ENCODE measurements at places on chromosomes 16 and 17.
A peak's percentile ranks its signal among the peaks of the same experiment; 100 is the strongest.

- no peak for DNase-seq
Observed at GRCh38 chr17:76536511-76537287, 810 bp downstream of the CYGB start.

- DNase-seq, result no peak
Observed at GRCh38 chr16:87201790-87202189, 115.4 kb downstream of the C16orf95 start.

- DNase-seq, result no peak
Observed at GRCh38 chr16:88063211-88063773, 112.1 kb downstream of the BANP start.

DNA sequence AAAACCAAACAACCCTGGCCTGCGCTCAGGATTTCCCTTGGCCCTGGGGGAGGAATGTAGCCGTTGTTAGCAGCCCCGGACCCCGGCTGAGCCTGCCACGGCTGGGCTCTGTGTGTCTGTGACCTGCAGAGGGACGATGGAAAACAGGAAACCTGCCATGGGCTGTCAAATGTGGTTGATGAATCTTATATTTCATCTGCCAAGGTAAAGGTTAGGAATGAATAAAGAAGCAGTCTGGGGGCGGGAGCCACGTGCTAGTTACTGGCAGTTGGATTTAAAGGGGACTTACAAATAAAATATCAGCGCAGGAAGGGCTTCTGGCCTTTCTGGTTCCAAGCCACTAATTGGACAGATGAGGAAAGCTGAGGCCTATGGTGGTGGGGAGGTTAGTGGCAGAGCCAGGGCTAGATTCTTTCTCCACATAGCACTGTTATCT, at the start of gene KRT23:
TSS of gene KRT23 (minus strand) at position 263 of the 436 bp plus-strand sequence. CDS start 1,043 bp downstream, outside the sequence.
- DNase-seq, result no peak

DNA sequence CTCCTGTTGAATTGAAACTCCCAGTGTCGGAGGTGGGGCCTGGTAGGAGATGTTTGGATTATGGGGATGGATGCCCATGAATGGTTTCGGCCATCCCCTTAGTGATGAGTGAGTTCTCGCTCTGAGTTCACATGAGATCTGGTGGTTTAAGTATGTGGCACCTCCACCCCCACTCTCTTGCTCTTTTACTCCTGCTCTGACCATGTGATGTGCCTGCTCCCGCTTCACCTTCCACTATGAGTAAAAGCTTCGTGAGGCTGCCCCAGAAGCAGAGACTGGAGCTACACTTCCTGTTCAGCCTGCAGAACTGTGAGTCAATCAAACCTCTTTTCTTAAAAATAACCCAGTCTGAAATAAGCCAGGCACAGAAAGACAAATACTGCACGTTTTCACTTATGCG, 512.4 kb downstream of the HS3ST4 start:
- DNase-seq, result no peak

DNA sequence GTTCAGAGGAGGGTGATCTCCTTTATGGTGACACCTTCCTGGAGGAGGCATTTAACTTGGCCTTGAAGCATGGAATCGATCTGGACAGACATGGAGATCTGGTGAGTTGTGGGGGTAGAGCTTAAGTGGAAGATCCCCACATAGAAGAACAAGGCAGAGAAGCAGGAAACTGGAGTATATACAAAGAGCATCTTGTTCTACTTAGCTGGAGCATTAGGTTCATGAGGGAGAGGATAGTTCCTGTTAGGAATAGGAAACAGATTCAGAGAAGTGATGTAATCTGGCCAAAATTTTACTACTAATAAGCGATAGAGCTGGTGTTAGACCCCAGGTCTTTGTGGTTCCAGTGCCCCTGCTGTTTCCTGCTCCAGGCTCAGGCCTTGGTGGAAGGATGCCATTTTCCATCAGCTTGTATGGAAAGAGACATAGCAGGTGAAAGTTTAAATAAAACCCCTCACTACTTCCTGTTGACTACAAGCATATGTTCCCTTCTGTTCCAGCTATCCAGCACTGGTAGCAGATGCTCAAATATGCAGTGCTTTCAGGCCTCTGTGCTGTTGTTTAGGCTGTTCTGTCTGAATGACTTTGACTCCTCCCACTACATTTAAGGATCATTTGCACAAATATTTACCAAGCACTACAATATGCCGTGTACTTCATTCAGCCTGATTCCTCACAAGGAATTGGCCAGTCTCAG, 9.4 kb downstream of the RPAIN start:
- no peak for DNase-seq

DNA sequence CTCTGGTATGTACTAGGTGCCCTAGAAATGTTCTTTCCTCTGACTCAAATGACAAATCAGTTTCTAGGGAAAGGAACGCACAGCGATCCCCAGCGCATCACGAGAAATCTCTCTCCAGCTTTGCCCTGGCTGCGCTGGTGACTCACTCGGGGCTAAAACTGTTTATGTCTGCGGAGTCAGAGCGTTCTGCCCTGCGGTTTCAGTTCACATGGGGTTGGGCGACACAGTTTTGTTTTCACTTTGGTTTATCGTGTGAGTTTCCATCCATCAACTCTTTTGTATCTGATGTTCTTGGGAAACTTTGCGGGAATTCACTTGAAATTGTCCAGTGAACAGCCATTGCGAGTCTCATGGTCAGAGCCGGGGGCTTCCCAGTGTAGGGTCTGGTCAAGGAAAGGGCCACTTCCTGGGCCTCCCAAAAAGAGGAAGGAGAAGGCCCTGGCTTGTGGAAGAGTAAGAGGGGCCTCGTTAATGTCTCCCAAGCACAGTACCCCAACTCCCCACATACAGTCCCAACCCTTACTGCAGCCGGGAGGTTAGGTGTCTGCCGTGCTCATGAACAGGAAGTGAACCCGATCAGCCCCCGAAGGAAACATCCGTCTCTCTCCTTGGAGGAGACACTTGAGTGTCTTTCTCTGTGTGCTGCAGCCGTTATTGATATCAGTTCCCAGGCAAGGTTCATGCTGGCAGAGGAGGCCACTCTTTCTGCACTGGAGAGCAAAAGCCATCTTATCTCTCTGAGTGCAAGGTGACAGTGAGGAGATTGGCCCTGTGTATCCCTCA, 643.2 kb downstream of the WWOX start:
- DNase-seq, result no peak

DNA sequence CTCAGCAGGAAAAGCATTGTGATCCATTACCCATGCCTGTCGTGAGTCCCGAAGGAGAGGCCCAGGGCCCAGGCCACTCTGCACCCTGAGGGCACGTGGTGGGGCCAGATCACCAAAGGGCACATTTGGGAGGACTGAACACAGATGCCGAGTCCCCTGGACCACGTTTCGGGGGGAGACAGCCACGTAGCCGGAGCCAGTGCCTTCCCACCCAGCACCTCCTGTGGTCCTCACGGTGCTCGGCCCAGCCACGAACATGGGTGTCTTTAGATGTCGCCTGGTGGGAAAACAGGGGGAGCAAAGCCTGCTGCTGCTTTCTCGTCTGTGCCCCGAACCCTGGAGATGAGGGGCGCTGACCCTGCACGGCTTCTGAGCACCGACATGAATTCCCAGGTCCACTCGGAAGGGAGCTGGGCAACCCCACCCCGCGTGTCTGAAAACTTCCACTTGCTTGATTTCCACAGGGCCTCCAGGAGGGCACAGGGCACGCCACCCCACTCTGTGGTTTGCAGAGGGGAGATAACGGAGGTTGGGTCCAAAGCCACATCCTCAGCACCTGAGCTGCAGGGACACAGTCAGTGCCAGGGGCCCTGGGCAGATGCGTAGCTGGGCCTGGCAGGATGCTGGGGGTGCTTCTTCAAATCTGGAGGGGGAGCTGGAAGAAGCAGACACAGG, 14.4 kb downstream of the CBFA2T3 start:
- DNase-seq, result no peak

DNA sequence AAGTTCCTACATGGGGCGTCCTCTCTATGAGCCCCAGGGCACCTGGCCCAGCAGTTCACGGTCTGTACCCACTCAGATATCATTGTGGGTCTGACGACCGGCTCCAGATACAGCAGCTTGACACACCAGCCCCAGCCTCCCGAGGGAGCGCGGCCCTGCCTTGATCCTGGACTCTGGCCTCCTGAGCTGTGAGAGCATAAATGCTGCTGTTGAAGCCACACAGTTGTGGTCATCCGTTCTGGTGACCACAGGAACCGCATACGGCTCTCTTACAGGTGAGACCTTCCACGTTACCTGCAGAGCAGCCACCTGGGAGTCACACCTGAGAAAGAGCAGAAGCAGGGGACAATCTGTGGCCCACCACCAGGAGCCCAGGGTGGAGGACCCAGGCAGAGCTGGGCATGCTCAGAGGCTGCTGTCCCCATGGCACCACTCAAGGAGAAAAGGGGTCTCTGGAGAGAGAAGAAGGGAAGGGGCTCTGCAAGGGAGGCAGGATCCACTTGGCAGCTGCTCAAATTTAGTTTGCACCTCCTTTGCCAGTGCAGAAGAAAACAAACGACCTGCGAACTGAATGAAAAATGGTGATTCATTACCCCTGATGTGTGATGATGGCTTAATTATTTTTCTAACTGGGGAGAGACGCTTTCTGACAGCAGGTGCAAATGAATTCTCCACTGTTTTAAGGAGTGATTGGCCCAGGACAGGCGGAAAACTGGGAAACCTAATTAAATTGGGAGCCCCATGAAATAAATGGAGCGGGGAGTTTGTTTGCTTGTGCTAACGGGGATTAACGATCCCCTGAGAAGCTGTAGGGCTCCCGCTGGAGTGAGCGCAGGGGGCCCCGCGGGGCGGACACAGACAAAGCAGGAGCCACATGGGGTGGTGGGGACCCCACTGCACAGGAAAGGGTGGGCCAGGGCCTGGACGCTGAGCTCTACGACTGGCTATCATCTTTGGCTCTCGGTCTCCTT, 208.9 kb downstream of the RBFOX3 start:
- DNase-seq, result no peak

- no peak for DNase-seq
Observed at GRCh38 chr16:77238593-77238992, 39.4 kb downstream of the SYCE1L start.

GRCh38 chr17:11490171-11490755, 108.0 kb upstream of the DNAH9 start:
- DNase-seq, result no peak

GRCh38 chr16:21644674-21645073, 7.7 kb downstream of the IGSF6 start:
- no peak for DNase-seq

- no peak for DNase-seq
Observed at GRCh38 chr17:76419576-76420260, 33.2 kb downstream of the UBE2O start.

GRCh38 chr16:81718637-81719036, 60.5 kb upstream of the PLCG2 start:
- no peak for DNase-seq

DNA sequence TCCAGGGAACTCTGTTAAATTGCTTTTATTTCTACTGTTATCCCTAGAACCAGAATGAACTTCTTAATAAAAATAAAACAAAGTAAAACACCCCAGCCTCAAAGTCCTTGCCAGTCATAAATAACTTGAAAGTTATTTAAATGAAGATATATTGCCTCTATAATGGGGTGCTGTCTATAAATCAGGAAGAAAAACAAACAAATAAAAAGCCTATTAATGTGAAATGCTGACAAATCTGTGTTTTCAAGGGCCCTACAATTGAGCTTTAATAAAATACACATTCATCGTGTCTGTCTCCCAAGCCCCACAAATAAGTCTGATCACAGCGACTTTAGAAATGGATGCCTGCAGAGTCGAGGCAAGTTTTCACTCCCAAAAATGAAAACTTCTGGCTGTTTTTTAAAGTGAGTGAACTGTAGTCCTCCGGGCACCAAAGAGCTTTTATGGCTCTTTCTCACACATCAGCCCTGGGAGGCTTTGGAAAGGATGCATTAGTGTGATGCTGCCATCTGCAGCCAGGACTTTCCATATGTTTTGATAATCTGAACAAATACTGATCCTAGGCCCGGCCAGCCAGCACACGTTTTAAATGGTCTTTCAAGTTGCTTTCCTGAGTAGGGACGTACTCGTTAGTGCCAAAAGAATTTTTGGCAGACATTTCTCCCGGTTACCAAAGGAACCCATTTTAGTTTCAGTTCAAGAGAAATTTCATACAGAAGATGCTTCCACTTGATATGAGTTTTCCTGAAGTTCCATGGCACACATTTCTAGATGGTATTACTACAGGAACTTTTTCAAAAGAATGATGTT, 16.3 kb downstream of the NACA2 start:
- DNase-seq, result peak; percentile 67

GRCh38 chr16:22071331-22071910, 20.9 kb upstream of the VWA3A start:
- no peak for DNase-seq

DNA sequence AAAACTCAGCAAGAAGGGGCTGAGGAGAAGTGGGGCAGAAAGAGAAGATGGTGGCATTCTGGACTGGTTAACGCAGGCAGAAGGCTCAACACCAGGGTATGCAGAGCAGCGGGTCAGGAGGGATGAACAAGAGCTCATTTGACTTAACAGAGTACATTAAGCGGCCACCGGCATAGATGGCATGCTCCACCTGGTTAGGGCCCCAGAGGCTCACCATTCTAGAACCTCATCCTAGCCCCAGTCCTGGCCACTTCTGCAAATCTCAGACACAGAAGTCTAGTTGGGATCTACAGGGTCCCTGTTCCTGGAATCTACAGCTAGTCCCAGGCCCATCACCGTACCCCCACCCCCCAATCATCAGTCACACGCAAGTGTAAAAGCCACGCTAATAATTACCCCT, 1.7 kb upstream of the MYO1C start:
- DNase-seq, result no peak

- no peak for DNase-seq
Observed at GRCh38 chr17:70535986-70536385, 366.7 kb downstream of the KCNJ2 start.

DNA sequence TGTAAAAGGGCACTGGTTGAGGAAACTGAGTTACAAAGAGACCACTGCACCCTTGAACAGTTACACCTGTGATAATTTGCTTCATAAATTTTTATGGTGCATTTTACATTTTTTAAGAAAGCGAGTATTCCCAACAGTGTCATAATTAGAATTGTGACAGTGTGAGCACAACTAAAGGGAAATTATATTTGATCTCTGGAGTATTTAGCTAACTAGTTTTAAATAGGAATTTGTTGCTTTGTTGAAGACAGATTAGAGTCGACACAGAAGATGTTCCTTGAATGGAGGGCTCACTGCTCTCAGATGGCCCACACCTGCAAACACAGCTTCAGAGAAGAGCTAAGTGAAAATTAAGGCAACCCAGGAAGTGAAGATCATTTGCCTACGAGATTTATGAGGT, 555.0 kb upstream of the GOT2 start:
- no peak for DNase-seq

DNA sequence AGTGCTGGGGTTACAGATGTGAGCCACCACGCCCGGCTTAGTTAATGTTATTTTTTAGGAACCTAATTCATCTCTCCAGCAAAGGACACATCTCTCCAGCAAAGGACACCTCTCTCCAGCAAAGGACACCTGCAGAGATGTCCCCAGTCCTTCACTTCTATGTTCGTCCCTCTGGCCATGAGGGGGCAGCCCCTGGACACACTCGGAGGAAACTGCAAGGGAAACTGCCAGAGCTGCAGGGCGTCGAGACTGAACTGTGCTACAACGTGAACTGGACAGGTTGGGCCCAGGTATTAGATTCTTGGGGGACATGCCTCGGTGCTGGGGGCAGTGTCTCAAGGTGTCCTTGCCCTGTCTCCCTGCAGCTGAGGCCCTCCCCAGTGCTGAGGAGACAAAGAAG, 4.7 kb downstream of the PFAS start:
- DNase-seq, result peak; percentile 47

GRCh38 chr16:14203166-14203565, 132.0 kb downstream of the MRTFB start:
- DNase-seq, result no peak

Measured in Caco-2 (cell line).